Fibroblast of skin of scalp (primary cell): ENCODE measurements at places on chromosomes 6 and 20.
A peak's percentile ranks its signal among the peaks of the same experiment; 100 is the strongest.

- DNase-seq, result no peak
These were observed 7.1 kb downstream of the CSNK2A1 start for GRCh38 chr20:536426-537010.

DNA sequence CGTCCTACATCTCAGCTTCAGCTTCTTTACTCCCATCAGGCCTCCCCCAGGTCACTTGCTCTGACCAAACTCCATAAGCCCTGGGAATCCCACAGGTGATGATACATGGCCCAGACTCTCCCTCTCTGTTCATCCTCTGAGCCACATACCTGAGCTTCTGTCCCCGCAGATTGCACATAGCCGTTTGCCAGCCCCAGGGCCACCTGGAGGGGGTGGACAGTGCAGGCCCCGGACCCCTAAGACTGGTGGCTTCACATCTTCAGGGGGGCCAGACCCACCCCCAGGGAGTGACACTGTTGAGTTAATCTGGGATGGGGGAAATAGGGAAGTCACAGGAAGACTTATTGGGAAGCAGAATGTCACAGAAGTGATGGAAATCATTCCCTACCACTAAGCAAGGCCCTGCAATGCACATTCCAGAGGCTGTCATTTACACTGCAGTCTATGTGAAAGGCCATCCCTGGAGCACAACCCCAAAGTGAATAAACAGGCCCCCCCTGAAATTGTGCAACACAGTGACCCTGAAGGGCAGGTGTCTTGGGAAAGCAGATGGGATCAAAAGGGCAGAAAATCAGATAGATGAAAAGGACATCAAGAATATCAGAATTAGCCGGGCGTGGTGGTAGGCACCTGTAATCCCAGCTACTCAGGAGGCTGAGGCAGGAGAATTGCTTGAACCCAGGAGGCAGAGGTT lies 2.2 kb downstream of the RXRB start:
- no peak for DNase-seq

DNA sequence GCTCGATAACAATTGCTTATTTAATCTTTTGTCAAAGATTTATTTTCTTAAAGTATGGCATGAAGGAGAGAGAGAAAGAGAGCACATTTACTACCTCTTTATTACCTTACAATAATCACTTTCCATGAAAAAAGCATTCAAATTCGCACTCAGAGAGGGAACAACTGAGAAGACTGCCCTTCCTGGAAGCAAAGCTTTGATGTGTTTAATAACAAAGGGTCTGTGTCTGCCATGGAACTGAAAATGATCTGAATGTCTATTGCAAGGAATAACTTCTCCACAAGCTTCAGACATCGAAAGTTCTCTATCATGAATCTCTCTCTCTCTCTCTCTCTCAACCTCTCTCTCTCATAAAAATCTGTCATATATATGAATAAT lies 308.9 kb downstream of the HDGFL1 start:
- DNase-seq, result no peak

- no peak for DNase-seq
These were observed 10.4 kb upstream of the ABHD16B start for GRCh38 chr20:63850689-63851547.

- no peak for DNase-seq
These were observed 591.3 kb upstream of the HS3ST5 start for GRCh38 chr6:114934079-114934478.

- DNase-seq, result no peak
These were observed 543.9 kb upstream of the JARID2 start for GRCh38 chr6:14701946-14702345.

DNA sequence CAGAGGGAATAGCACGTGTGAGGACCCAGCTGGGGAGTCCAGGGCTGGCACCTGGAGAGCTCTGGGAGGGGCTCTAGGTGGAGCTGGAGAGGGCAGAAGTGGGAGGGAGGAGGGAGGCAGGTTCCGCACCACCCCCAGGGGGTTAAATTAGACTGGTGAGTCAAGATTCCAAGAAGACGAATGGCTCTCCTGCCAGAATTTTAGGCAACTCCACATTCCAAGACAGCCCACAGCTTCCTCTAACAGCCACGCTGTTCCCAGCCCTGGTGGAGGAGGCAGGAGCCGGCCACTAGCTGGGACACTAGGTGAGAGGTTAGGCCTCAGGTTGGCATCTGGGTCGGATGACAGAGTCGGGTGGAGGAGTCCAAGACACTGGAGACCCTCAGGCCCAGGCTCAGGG lies 60.2 kb downstream of the TFAP2C start:
- peak; percentile 67 for DNase-seq

DNA sequence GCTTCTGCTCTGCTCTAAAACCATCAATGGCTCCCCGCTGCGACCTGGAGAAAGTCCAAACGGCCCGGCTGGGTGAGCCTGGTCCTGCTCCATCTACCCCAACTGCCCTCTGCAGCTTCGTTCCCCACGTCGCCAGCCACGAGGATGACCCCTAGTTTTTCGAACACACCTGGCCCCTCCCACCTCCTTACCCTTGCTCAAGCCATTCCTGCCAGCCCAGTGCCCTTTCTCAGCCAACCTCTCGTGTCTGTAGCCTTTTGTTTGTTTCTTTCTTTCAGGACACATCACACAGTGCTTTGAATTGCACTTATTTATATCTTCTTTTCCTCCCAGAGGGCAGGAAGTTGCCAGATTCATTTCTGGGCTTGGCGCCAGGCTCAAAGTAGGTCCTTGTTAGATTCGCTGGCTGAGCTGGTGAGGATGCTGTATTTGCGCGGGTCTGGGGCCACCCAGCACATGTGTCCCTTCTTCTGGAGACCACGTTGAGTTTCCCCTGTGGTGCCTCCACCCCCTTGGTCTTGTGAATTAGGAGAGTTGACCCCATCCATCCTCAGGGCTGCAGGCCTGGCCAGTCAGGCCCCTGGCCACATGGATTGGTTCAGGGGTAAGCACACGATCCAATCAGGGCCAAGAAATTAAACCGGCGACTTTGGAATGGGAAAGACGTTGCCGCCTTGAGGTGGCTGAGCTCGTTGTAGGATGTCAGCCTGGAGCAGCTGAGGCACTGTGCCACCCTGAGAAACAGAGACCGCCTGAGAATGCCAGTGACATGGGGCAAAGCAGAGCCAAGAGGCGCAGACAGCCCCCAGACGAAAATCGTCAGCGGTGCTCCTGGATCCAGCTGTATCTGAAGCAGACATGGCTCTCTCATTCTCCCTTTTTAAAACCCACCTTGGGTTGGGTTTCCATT lies 156.0 kb downstream of the CEBPB start:
- DNase-seq, result peak; percentile 89

- peak; percentile 80 for DNase-seq
These were observed 49.5 kb downstream of the TOX2 start for GRCh38 chr20:43963872-43964791.

DNA sequence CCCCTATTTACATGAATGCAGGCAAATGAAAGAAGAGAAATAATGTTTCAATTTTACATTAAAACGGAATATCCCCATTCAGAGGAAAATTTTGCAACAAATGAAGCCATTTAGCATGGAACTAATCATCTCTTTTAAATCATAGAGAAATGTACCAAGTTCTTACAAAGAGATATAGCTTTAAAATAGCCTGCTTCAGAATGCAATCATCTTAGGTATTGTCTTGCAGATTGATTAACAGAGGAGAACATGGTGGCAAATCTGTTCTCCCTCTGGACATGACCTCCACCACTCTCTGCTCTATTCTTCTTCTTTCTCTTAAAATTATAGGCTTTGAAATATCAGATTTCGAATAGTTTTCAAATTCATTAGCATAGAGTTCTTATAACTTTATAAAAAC lies 155.7 kb upstream of the DTNBP1 start:
- DNase-seq, result no peak

DNA sequence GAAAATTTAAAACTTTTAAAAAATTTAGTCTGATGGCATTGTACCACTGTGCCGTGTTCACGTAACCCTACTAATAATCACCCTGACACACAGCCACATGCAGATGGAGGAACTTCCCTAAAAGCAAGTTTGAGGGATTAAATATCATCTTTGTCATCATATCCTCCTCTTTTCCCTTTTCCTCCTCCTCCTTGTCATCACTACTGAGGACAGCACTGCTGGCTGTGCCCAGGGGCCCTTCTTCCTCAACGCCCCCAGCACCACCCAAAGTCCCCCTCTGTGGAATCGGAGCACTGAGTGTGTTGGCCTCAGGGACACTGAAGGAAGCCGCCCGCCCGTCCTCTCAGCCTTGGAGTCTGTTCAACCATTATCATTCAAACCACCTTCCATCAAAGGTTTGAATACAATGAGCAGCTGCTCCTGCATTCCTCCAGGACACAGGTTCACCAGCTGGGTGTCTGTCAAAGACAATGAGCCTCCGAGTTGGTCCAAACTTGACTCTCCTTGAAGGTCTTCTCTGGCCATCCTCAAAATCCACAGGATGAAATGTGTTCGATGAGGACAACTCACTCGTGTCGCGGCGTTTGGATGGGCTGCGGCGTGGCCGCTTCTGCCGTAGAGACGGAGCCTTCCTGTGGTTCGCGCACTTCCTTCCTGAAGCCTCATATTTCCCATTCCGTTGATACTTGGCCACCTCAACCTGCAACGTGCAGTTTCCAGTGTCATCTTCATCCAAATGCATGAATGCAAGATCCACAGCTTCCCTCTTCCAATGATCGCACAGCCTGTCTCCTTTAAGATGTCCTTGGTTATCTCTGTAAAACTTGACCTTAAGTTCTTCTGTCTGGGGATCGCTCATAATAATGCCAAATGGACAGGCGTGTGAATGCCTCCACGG lies 23.3 kb downstream of the NQO2 start:
- DNase-seq, result no peak

DNA sequence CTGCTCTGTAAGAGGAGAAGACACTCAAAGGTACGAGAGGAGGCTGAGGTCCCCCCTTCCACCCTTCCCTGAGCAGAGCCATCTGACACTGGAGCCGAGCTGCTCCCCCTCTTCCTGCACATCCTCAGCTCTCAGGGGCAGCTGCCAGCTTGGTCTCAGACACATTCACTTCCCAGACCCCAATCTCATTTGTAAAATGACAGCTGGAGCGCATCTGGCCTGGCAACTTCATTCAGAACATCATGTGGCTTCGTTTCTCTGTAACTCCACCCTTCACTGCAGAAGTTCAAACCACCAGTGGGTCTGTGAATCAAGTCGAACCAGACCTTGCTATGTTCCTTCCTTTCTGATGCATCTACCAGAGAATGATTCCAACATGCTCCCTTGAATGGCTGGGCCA lies 145.6 kb upstream of the CDH4 start:
- DNase-seq, result no peak

DNA sequence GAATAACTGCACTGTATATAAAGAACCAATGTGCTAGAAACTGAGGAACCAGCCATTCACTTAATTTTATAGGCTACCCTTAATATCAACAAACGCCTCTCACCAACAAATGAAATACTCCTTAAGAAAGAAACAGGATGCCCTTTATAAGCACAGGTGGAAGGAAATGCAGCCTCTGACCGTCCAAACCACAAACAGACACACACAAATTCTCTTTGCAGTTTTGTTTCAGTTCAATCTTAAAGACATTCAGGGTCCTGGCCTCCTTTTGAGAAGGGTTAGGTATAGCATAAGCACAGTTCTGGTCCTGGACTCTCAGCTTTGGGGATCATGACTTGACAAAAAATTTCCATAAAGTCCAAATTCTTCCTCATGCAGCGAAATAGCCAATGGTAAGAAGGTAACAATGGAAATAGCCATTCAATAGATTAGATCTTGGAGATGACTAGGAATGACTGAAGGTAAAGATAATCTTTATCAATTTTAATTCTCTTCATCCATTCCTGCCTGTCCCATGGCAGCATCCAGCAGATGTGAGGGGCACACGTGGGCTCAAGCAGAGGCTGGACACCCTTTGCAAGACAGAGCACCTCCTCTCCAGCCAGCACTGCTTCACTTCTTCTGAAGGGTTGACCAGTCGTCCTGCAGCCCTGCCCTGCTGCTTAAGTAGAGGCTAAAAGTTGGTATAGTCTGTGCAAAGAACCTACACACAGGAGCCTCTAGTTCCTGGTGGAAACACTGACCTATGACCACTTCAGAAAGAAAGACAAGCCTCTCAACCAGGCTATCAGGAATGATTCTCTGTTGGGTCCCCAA lies 123.9 kb downstream of the CD83 start:
- no peak for DNase-seq

- peak; percentile 14 for DNase-seq
These were observed 192.5 kb downstream of the PTPRK start for GRCh38 chr6:128327890-128328289.

- DNase-seq, result no peak
These were observed 34.1 kb upstream of the ARMH2 start for GRCh38 chr6:24832794-24833193.

- no peak for DNase-seq
These were observed 75.8 kb downstream of the TMEM170B start for GRCh38 chr6:11613336-11613735.

GRCh38 chr6:90080876-90081481 lies 186.7 kb downstream of the GJA10 start:
- no peak for DNase-seq

DNA sequence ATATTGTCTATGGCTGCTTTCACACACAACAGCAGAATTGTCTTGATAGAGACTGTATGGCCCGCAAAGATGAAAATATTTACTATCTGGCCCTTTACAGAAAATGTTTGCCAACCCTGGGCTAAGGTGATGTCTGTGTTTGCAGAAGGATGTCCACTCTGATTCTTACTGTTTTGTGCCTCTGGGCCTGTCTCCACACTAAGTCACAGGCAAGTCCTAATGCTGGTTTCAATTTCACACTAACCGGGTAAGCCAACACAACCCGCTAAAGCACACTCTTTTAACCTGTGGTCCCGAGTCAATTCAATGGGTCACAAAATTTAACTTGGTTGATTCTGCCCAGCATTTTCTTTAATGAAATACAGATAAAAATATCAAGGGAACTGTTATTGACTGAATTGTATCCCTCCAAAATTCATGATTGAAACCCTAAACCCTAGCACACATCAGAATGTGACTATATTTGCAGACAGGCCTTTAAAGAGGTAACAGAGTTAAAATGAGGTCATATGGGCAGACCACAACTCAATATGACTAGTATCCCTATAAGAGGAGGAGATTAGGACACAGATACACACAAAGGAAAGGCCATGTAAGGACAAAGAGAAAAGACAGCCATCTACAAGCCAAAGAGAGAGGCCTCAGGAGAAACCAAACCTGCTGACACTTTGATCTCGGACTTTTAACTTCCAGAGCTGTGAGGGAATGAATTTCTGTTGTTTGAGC lies 78.4 kb downstream of the FYN start:
- no peak for DNase-seq

GRCh38 chr6:158834675-158835385 lies 15.7 kb upstream of the EZR start:
- DNase-seq, result no peak
